ENCODE measurements at places on chromosomes 5 and 9. TPM values are rescaled to one million over a fixed set of nuclear protein-coding genes. Genes with fewer than 3 reads are reported as not detected.

PRRC1 gene
- total RNA-seq, result 40.6 TPM

SLC9A3 gene
- 1.2 TPM for total RNA-seq

DMRT3 gene
- total RNA-seq, result 0.09 TPM

TNFSF15 gene
- 0.35 TPM for total RNA-seq

MYOZ3 gene
- total RNA-seq, result 7.7 TPM

CDH12 gene
- total RNA-seq, result 1.3 TPM

ACOT12 gene
- 0.18 TPM for total RNA-seq

DBH gene
- not detected for total RNA-seq

SPATA31A3 gene
- total RNA-seq, result not detected

MEGF10 gene
- 41.5 TPM for total RNA-seq

ENDOG gene
- total RNA-seq, result 27.8 TPM

TAF1L gene
- under 0.01 TPM for total RNA-seq

IL4 gene
- not detected for total RNA-seq

SPATA31D4 gene
- total RNA-seq, result not detected

LOX gene
- 51.9 TPM for total RNA-seq

PLEKHG4B gene
- 1.1 TPM for total RNA-seq

PPP3R2 gene
- 0.04 TPM for total RNA-seq

PRDM9 gene
- total RNA-seq, result not detected

TSSK1B gene
- total RNA-seq, result not detected

TAF11L5 gene
- total RNA-seq, result not detected

PTGR1 gene
- 39.4 TPM for total RNA-seq

OSTF1 gene
- total RNA-seq, result 15.6 TPM

PGM5 gene
- 61.0 TPM for total RNA-seq

NMUR2 gene
- total RNA-seq, result 0.18 TPM

DIPK1B gene
- total RNA-seq, result 20.3 TPM

CNTNAP3B gene
- 8.4 TPM for total RNA-seq

TMEM203 gene
- 25.2 TPM for total RNA-seq

KLHL3 gene
- total RNA-seq, result 3.6 TPM

COL5A1 gene
- total RNA-seq, result 330 TPM

RNF208 gene
- 0.18 TPM for total RNA-seq

GOLM1 gene
- total RNA-seq, result 38.0 TPM

All from muscle of leg (tissue), 16 donors.